ENCODE measurements at places on chromosomes 6 and 20.

GRCh38 chr6:123788319-123788718, 15.3 kb upstream of the NKAIN2 start:
- DNase-seq, result no peak

- DNase-seq, result no peak
Measured at GRCh38 chr20:36875702-36876472, at the start of gene TLDC2. TSS of gene TLDC2 (plus strand) at chr20:36876138. CDS start at chr20:36876175, 37 bp downstream.

- no peak for DNase-seq
Measured at GRCh38 chr20:18541741-18542140, 25.5 kb upstream of the SMIM26 start.

- DNase-seq, result no peak
Measured at GRCh38 chr20:58440021-58440767, 51.2 kb downstream of the VAPB start.

GRCh38 chr6:169913096-169913638, 161.7 kb downstream of the ERMARD start:
- DNase-seq, result no peak

DNA sequence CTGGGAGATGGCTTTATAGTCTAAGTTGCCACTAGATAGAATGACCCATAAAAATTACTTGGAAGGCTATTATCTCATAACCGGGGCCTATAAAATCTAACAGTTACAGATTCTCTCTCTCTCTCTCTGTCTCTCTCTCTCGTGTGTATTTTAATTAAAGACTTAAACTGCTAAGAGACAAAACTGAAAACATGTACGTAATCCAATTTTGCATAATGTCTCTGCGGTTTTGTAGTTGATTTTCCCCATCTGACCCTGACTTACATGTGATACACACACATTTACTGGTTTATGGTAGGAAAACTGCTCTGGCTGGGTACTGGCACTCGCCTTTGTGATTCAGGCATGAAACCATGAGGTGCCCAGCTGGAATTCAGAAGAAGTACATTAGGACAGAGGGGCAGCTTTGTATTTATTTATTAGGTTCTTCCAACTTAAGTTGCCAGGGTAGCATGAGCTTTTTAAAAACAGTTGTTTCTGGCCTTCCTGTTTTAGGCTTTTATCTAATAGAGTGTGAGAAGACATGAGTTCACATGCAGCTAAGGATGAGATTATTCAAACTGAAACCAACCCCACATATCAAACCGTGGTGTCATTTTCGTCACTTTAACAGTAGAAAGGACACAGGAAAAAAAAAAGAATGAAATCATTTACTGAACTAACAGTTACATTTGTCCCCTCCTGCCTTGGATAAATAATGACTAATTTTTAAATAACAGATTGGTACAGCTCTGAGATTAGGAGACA, 182.5 kb downstream of the GMPR start:
- no peak for DNase-seq

GRCh38 chr6:145977881-145978280, 13.7 kb upstream of the SHPRH start:
- DNase-seq, result no peak

- no peak for DNase-seq
Measured at GRCh38 chr6:14100138-14100537, 17.4 kb upstream of the CD83 start.

DNA sequence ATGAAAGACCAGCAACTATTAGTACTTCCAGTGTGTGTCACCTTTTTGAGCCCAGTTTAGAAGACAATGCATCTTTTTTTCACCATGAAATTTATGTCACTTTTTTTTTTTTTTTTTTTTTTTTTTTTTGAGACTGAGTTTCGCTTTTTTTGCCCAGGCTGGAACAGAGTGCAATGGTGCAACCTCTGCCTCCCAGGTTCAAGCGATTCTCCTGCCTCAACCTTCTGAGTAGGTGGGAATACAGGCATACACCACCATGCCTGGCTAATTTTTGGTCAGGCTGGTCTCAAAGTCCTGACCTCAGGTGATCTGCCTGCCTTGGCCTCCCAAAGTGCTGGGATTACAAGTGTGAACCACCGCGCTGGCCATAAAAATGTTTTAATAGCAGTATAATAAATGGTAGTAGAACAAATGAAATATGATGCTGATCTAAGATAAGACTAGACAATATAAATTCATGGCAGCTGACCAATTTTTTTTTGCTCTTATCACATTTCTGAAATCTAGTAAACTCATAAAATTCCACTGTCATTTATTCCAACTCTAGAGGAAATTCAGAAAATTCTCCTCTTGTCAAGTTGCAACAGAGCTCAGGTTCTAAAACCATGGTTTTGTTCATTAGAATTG, 21.3 kb downstream of the NHSL1 start:
- DNase-seq, result no peak

GRCh38 chr6:104521176-104521575, 338.5 kb downstream of the HACE1 start:
- DNase-seq, result no peak

DNA sequence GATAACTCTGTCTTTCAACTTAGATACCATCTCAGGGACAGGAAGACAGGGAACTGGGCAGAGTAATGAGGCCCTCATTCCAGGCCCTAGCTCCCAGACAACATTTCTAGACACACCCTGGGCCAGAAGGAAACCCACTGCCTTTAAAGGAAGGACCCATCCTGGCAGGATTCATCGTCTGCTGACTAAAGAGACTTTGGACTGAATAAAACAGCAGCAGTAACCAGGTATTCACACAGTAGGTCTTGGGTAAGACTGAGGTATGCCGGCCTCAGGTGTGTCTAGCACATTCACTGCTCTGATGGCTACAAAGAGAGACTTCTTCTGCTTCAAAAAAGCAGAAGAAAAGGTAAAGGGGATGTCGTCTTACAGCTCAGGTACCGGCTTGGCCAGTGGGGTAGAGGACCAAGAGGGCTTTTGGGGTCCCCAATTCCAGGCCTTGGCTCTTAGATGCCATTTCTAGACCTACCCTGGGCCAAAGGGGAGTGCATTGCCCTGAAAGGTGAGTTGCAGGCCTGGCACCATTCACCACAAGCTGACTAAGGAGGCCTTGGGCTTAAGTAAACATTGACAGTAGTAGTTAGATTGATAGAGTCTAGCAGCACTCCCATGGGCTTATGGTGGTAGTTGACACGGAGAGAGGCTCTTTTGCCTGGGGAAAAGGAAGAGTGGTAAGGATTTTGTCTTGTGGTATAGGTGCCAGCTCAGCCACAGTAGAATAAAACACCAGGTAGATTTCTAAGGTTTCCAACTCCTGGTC, 13.4 kb downstream of the SNX14 start:
- no peak for DNase-seq

- DNase-seq, result no peak
Measured at GRCh38 chr6:153989989-153990388, 49.1 kb upstream of the OPRM1 start.

DNA sequence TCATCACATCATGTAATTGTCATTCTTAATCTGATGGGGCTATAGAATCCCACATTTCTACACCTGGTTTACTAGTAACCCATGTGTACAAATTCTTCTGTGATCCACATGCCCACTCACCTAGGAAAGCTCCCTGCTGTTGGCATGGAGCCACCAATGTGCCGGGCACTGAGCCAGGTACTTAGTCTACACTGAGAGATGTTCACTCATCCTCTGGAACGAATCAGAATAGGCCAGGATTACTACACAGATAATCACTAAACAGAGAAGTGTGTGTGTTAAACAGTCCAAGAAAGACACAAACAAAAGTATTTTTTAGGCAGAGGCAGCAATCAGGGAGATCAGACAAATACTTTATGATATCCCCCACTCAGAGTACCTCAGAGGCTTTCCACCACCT, 193.2 kb upstream of the VGLL2 start:
- DNase-seq, result no peak

DNA sequence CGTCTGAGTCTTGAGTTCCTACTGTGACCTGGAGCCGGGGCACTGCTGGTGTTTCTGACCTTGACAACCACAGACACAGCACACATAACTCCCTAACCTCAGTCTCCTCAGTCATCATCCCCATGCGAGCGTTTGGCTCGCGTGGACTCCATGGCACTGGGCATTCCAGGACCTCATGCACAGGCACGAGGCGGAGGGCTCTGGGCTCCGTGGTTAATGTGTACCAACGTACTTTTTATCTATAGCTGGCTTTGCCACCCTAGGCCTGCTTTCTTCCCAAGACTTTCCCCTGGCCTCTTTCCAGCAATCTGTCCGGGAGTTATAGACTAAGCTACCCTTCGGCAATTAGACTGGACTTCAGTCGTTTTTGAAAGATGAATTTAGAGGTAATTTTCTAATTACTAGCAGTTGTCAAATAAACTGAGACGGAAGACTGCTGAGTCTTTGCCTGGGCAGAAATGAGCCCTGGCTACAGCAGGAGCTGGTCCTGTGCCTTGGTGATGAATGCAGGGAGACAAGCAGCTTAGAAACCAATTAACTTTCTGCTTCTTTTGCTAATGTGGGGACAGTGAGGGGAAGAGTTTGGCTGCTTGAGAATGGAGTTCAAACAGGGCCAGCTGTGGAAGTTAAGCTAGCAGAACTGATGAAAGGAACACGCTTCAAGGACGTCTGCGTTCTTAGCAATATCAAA, 16.1 kb upstream of the CTCFL start:
- no peak for DNase-seq

DNA sequence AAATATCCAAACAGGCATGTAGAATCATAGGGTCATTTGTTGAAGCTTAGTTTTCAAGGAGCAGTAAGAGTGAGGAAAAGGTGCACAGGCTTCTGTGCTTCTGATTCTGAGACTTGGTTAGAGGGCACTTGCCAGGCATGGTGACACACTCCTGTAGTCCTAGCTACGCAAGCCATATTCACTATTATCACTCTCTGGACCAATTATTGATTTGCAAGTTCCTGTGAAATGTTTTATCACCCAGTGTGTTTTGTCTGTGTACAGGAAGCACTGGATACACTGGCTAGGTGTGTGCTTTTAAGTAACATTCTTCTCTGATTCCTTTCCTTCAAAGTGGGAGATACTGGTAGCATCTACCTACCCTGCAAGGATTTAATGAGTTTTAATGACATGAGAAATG, 76.3 kb downstream of the JARID2 start:
- DNase-seq, result no peak

DNA sequence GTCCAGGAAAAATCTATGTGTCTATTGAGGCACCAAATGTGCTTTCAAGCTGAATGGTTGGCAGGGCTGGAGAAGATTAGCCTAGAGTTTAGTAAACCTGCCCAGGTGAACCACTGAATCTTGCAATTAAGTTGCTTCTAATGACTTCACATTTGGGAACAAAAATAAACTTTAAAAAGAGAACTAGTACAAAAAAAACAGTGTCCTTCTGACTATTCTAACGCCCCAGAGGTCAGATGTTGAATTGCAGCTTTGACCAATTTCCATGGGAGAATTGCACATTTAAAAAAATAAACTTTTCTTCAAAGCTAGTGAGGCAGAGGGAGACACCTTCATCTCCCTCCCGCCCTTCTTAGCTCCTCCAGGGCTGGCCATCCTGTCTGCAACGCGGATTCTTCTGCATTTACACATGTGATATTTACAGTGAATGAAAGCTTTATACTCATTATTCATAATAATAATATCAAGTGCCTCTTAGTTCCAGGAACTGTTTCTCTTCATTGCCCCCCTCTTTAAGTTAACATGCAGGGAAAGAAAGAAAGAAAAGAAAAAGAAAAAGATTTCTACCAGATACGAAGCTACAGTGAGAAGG, 270.2 kb downstream of the SMOC2 start:
- DNase-seq, result no peak

GRCh38 chr20:31685853-31686643, 36.6 kb downstream of the BCL2L1 start:
- DNase-seq, result no peak

DNA sequence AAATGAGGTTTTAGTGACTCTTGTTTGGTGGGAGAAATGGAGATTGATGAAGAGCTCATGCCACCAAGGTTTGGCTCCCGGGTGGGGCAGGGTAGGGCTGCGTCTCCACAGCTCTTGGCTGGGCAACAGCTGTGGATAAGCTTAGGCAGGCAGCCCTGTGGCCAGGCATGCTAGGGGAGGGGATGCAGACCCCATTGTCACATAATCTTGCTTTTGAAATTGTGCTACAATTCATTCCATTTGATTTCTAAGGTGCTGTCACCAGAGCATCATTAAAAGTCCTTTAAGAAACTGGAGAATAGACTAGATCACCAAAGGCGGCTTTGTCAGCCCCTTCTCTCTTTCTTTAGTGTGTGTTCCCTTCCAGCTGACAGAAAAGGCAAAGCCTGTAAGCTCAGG, 574.2 kb upstream of the JAG1 start:
- DNase-seq, result no peak

DNA sequence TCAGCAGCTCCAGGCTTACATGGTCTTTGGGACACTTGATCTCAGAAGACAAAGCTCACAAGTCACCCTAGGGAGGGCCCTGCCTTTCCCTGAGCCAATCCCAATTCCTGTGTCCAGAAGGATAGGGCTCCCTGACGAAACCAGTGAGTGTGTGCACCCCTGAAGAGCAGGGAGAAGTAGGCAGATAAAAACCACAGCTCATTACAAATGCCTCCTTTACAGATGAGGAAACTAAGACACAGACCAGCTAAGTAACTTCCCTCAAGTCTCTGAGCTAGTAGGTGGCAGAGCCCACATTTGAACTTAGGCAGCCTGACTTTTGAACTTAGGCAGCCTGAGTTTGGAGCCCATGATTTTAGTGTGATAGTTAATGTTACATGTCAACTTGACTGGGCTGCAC, 6.7 kb upstream of the ZFAND3 start:
- no peak for DNase-seq

- no peak for DNase-seq
Measured at GRCh38 chr6:164795056-164795815, 514.2 kb downstream of the C6orf118 start.

DNA sequence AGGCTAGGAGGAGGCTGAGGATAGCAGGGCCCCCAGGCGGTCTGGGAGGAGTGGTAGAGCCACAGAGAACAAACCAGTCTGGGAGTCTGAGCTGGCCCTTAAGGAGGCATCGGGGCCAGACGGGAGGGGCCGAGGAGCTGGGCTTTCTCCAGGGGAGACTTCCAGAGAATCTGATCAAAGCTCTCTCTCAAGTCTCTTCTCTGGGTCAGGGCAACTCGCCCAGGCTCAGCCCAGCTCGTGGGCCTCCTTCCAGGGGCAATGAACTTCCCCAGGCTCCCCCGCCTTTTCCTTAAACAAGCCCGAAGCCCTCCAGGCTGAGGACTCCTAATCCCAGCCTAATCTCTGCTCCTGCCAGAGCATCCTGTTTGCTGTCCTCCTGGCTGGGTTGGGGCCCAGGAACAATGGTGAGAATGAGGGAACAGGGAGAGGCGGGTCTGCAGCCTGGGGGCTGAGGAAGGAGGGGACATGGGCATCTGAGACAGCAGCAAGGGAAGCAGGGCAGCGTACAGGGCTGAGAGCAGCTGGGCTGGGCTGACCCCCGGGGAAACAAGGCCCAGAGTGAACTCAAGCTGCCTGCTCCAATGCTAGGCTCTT, 173.6 kb downstream of the ANKRD60 start:
- DNase-seq, result no peak

Measured in stimulated activated CD4-positive, alpha-beta T cell treated with anti-CD3 and anti-CD28 coated beads, TNF-alpha, amount 100 ng/mL, for 48 hours (primary cell).